ENCODE measurements at places on chromosomes 16 and 17. TPM values are rescaled to one million over a fixed set of nuclear protein-coding genes. Genes with fewer than 3 reads are reported as not detected.

DNA sequence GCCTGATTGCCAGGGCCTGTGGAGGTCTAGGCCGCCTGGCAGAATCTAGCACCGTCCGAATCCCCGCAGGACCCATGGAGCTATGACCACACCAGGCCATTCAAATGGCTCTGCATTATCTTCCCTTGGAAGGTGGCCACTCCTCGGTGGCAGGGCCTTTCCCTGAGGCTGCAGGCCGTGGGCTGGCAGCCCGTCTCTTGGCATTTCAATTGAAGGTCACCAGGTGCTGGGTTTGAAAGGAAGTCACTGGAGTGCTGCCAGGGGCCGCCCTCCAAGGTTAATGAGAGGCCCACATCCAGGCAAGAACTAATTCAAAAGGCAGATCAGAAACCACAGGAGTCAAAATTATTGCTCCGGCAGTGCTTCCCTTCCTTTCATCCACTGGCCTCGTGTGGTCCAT is 27.7 kb upstream of the CACNG5 start:
- no peak for DNase-seq

DNA sequence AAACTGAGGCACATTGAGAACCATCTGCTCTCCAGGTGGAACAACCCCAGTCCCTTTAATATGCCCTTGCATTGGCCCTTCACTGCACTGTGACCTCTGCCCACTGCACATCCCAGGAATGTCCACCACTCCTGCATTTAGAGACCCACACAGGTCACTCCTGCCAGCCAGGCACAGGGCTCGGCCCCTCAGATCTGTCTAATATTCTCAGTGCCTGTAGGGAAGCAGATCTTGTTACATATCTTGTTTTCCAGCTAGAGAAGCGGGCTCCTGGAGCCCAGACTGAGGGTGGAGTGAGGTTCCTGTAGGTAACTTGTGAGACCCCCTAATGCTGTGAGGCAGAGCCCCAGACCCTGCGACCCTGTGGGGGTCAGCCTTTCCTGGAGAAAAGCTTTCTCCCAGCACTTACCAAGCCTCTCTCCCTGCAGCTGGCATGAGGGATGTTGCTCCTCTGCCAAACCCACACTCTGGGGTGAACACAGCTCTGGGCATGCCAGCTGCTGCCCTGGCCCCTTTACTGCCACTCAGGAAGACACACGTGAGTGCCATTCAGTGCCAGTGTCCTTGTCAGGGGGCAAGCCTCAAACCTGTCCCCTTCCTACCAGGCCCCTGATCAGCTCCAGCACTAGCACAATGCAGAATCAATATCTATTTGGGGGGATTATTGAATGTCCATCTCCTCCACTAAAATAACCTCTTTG is 40.3 kb upstream of the CRHR1 start:
- DNase-seq = no peak

DNA sequence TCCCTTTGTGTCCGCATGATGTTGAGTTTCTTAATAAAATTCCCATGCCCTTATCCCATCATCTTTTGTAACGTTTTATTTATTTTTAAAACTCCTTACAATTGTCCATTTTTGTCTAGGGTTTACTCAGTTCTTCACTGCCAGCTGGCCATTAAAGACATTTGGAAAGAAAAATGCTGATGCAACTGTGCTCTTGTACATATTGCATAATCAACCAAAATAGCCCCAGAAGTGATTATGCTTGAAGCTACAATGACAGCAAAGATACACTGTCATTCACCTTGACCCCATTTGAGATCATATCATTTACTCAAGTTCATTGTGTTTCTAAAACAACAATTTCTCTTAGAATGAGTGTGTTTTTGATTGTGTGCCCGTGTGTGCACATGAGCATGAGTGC is 1074.6 kb upstream of the RBFOX1 start:
- DNase-seq = no peak

- no peak for DNase-seq
Observed at GRCh38 chr17:56870081-56870651, 36.2 kb downstream of the DGKE start.

GRCh38 chr16:55443434-55444346 is 35.3 kb upstream of the MMP2 start:
- DNase-seq = no peak

DNA sequence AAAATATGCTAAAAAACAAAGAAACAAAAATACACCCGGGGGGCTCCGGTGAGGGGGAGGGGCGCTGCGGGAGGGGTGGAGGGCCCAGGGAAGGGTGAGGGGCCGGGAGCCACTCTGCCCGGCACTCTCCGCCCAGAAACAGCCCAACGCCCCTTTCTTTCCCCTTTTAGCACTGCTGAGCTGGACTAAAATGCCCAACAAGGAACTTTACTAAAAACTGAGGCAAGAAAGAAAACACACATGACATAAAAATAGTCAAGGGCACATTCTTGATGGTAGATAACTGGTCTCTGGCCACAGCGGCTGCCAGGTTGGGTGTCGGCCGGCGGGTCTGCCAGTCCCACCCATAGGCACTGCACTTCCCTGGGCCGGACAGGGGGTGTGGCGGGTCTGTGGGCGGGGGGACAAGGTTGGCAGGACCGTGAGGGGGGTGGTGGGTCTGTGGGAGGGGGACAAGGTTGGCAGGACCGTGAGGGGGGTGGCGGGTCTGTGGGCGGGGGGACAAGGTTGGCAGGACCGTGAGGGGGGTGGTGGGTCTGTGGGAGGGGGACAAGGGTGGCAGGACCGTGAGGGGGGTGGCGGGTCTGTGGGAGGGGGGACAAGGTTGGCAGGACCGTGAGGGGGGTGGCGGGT is 20.9 kb downstream of the METRNL start:
- no peak for DNase-seq

- DNase-seq = no peak
Observed at GRCh38 chr16:23434380-23434779, 18.6 kb downstream of the COG7 start.

DNA sequence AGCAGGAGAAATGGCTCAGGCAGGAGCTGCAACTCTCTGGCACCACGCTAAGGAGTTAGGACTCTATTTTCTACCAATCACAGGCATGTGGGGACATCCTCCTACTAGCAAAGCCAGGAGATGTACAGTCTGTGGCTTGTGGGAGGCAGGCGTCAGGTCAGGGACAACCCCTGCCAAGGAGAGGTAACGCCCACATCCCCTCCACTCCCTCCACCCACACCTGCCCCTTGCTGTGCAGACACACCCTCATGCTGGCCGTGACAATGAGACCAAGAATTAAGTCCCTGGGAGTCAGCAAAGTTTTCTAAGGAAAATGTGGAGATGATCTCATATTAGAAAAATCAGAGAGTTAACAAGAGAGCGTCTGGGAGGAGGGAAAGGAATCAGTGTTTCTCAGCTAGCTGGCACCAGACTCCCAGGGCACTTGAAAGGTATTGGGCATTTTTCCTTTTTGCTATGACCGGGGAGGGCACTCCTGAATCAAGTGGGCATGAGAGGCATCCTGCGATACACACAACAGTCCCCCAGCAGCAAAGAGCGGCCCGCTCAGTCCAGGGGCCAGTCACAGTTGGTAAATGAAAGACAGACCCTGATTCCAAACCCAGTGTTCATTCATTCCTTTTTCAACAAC is 87.3 kb upstream of the RPL38 start:
- no peak for DNase-seq

DNA sequence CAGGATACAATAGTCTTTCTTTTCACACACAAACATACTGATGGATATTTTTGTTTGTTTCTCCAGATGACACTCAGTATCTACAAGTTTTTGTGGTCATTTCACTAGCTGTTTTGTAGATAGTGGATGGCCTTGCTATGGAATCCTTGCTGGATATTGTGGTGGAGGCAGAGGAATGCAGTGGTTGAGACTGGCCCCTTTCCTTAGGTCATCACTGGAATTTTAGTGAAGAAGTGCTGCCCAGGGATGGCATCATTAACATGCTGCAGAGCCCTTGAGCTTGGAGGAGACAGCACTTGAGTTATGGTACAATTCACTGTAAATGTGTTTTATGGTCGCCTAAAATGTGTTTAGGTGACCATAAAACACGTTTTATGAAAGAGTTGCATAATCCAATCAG is 455.9 kb upstream of the HSBP1 start:
- no peak for DNase-seq

GRCh38 chr17:13587487-13588338 is 14.0 kb downstream of the HS3ST3A1 start:
- DNase-seq = no peak

DNA sequence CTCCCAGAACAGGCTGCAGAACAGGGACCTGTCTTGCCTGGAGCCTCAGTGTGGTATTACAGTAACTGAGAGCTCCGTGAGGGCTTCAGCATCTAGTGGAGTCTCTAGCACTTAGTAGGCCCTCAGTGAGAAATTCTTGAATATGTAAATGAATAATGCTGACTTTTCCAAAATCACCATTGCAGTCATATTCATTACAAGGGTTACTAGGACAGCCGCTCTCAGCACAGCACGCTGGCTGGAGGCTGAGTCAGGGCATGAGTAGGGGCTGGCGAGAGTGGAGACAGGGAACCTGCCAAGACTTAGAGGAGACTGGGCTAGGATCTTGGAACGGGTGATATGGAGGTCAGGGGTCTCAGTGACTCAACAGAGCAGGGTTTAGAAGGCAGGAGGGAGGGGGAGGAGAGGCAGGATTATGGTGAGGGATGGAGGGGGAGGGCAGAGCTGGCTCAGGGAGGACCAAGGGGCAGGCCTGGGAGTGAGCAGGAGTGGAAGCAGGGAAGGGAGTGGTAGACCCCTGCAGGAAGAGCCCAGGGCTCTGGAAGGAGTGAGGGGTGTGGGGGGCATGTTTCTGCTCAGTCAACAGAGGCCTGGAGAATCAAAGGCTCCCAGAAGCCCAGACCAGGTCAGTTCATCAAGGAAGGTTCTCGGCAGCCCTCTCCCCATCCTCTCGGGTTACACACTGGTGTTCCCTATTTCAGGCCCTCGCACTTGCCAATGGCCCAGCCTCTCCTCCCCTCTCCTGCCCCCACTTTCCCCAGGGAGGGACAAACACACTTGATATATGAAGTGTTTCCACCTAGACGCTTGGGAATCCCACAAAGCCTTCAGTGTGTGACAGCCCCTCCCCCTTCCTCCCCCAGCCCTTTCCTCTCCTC is 42.3 kb downstream of the FZD2 start:
- no peak for DNase-seq

GRCh38 chr16:77403732-77404131 is 31.1 kb downstream of the ADAMTS18 start:
- no peak for DNase-seq

DNA sequence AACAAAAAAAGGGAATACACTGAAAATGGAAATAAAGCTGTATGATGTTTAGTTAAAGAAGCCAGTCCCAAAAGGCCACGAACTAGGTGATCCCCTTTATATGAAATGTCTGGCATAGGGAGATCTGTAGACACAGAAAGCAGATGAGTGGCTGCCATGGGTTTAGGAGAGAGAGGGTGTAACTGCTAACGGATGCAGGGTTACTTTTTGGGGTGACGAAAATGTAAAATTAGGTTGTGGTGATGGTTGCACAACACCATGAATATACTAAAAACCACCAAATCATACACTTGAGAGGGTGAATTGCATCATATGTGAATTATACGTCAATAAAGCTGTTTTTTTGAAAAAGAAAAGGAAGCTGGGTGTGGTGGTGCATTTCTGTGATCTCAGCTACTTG is 99.6 kb downstream of the ADCY9 start:
- DNase-seq = no peak

GRCh38 chr17:35913609-35914008 is 17.0 kb downstream of the RDM1 start:
- no peak for DNase-seq

GRCh38 chr16:58114827-58115825 is 14.1 kb downstream of the CFAP20 start:
- no peak for DNase-seq

GRCh38 chr17:1089915-1090314 is 89.9 kb downstream of the ABR start:
- no peak for DNase-seq

GRCh38 chr16:61415126-61415525 is 621.1 kb downstream of the CDH8 start:
- no peak for DNase-seq

DNA sequence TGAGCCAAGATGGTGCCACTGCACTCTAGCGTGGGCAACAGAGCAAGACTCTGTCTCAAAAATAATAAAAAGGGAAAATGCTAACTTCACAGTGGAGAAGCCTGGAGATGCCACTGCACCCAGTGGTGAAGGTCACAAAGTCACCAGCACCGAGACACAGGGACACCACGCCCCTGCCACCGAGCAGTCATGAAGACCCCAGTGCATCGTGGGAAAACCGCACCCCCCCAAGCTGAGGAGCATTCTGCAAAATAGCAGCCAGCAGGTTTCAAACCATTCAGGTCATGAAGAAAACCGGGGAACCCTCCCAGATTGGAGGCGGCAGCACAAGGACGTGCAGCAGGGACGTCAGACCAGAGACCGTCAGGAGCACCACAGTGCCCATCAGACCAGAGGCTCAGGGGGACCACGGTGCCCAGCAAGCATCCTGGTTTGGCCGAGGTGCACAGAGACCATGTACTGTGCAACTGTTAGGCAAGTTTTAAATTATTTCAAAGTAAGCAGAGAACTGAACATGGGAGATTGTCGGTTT is 13.7 kb downstream of the CHMP1A start:
- DNase-seq = no peak

DNA sequence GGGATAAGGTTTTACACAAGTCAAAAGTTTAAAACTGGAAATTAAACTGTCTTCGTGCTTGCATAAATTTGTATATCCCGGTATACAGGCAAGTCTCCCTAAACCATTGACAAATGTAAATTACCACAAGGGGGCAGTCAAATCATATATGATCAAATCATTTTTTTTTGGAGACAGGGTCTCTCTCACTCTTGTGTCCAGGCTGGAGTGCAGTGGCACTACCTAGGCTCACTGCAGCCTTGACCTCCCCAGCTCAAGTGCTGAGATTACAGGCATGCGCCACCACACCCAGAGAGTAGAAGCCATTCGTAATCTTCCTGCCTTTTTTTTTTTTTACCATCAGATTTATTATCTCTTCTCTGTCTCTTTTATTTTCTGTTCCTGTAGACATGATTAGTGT is 18.5 kb downstream of the TOP2A start:
- DNase-seq = no peak

- no peak for DNase-seq
Observed at GRCh38 chr16:27771201-27771910, 221.4 kb downstream of the KATNIP start.

The PRAC2 gene
- not detected for total RNA-seq

The HSPB9 gene
- total RNA-seq = not detected

The RNF112 gene
- 0.57 TPM for total RNA-seq

The TEKT5 gene
- not detected for total RNA-seq

The CNTNAP4 gene
- total RNA-seq = not detected

The HS3ST3A1 gene
- total RNA-seq = not detected

The ADGRG3 gene
- 0.99 TPM for total RNA-seq

The TP53TG3C gene
- total RNA-seq = not detected

The C17orf50 gene
- not detected for total RNA-seq

The TBX21 gene
- 8.8 TPM for total RNA-seq

The IQCK gene
- 2.2 TPM for total RNA-seq

Data from T-helper 17 cell (primary cell).